ENCODE measurements at places on chromosomes 16 and 17. TPM values are rescaled to one million over a fixed set of nuclear protein-coding genes. Genes with fewer than 3 reads are reported as not detected.

DNA sequence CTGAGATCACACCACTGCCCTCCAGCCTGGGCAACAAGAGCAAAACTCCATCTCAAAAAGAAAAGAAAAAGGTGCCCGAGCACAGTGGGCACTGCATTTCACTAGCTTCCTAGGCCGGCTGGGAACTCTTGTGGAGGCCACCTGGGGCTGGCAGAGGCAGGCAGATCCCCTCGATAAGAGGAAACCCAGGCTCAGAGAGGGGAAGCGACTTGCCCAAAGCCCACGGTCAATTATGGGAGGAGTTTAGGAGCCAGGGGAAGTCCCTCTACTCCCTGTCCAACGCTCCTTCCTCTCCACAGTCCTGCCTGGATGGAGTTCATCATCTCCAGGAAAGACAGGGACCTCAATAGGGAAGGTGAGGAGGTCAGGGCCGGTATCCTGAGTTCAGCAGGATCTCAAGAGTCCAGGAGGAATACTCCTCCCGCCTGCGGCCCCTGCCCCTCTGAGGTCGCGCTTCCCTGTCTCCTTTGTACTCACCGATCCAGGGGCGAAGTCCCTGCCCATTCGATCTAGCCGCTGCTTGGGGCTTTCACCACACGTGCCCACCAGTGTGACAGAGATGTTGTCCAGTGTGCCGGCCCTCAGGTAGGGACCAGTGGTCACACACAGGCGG is 841 bp downstream of the ALOXE3 start:
- H3K27ac ChIP-seq, result no peak overlapping the region
- peak overlapping the region; percentile 92 for H3K4me3 ChIP-seq
- H3K36me3 ChIP-seq, result no peaks in the 10 kb centered on the region
- peaks cover 80% of the 10 kb centered on the region for H3K27me3 ChIP-seq

Gene CPNE7
- total RNA-seq, result 1.2 TPM

- peaks cover 25% of the 10 kb centered on the region for H3K4me1 ChIP-seq
- peaks cover 10% of the 10 kb centered on the region for H3K36me3 ChIP-seq
- peak overlapping the region; percentile 71 for H3K27ac ChIP-seq
These were observed 428 bp downstream of the SGSM2 start for GRCh38 chr17:2337544-2338314.

DNA sequence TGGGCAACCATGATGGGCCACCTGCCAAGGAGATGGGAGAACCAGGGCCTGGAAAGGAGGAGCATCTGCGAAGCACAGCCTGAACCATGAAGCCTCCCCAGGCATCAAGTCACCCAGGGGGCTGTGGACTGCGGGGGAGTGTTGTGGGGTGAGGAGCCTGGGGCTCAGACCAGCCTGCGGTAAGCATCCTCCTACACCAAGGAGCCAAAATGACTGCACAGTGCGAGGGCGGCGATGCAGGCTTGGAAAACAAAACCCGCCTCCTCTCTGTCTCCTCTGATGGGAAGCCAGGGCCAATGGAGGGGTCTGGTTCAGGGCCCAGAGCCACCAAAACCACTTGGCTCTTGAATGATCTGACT is 18.1 kb upstream of the MAF start:
- H3K27ac ChIP-seq, result no peak overlapping the region
- H3K36me3 ChIP-seq, result no peaks in the 10 kb centered on the region
- H3K4me1 ChIP-seq, result no peaks in the 10 kb centered on the region

Gene ATAD5
- 9.7 TPM for total RNA-seq

- DNase-seq, result no peak
- H3K4me3 ChIP-seq, result peak overlapping the region; percentile 85
- peaks cover 30% of the 10 kb centered on the region for H3K4me1 ChIP-seq
- H3K27ac ChIP-seq, result peak overlapping the region; percentile 74
These were observed 968 bp downstream of the RIPOR1 start for GRCh38 chr16:67529582-67530012.

DNA sequence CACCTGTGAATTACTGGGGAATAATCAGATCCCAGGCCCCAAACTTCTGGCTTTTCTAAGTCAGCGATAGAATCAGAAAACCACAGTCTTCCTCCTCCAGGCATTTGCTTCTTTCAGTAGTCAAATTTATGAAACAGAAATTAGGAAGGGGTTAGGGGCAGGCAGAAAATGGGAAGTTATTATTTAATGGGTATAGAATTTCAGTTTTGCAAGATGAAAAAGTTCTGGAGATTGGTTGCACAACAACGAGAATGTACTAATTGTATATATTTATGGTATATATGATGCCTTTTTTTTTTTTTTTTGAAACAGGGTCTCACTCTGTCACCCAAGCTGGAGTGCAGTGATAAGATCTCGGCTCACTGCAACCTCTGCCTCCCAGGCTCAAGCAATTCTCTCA is 23.5 kb downstream of the ORC6 start:
- no peak overlapping the region for H3K27ac ChIP-seq
- H3K36me3 ChIP-seq, result no peaks in the 10 kb centered on the region
- H3K4me3 ChIP-seq, result no peak overlapping the region
- H3K4me1 ChIP-seq, result peaks cover 5% of the 10 kb centered on the region

- peak overlapping the region; percentile 58 for H3K27ac ChIP-seq
- H3K27me3 ChIP-seq, result peaks cover 4% of the 10 kb centered on the region
- no peaks in the 10 kb centered on the region for H3K36me3 ChIP-seq
These were observed 128.5 kb downstream of the PARN start for GRCh38 chr16:14501331-14502255.

GRCh38 chr17:50111673-50112655 is 16.8 kb downstream of the PDK2 start:
- peaks cover 11% of the 10 kb centered on the region for H3K36me3 ChIP-seq
- no peak overlapping the region for H3K27ac ChIP-seq
- DNase-seq, result no peak
- peaks cover 9% of the 10 kb centered on the region for H3K4me1 ChIP-seq
- H3K4me3 ChIP-seq, result no peak overlapping the region
- H3K27me3 ChIP-seq, result peaks cover 9% of the 10 kb centered on the region

DNA sequence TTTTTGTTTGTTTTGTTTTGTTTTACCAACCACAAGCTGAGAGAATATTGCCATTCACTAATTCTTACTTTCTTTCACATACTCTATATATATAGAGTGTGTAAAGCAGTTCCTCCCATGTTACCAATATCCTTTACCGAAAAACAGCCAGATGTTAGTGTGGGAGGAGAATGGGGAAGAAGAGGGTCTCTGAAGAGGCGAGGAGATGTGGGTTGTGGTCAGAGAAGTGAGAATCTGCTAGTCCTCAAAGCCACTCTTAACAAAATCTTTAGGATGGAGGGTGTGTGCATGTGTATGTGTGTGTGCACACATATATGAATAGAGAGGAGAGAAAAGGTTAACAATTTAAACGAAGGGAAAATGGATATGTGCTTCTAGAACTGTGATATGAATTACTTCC is 80.6 kb downstream of the TUBD1 start:
- peak overlapping the region; percentile 22 for H3K27ac ChIP-seq
- H3K36me3 ChIP-seq, result peaks cover 11% of the 10 kb centered on the region
- H3K4me3 ChIP-seq, result no peak overlapping the region
- peaks cover 12% of the 10 kb centered on the region for H3K4me1 ChIP-seq

DNA sequence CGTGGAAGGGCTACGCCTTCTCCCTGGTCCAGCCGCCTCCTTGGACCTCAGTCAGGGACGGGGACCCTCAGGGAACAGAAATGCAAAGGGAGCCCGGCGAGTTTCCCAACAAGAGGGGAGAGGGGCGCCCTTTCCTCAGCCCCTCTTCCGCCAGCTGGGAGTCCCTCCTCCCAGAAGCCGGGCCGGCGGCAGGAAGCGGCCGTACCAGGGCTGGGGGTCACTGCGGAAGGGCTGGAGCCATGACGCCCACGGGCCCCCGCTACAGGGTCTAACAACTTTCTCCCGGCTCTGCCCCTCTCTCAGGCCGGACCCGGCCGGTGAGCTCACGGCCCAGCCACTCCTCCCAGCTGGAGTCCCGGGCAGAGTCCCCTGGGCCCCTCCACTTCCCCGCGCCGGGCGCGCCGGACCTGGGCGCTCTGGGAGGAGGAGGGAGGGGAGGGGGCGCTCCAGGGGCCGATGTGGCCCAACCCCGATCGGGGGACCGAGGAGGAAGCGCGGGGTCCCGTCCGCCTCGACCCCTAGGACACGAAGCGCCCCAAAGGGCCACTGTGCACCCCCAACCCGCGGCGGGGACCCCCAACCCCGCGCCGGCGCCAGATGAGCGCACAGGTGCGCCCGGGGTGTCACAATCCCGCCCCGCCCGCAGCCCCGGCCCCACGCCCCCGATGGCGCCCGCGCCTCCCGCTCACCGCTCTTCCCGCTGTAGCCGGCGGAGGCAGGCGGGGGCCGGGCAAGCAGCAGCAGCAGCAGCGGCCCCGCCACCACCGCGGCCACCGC is 578 bp downstream of the PGAP6 start:
- H3K27me3 ChIP-seq, result no peaks in the 10 kb centered on the region
- peak; percentile 31 for DNase-seq
- peaks cover 27% of the 10 kb centered on the region for H3K4me1 ChIP-seq
- H3K27ac ChIP-seq, result peak overlapping the region; percentile 25

Gene VAT1L
- 6.8 TPM for total RNA-seq

GRCh38 chr17:48597528-48597777 is 3.9 kb upstream of the HOXB5 start:
- peaks cover 75% of the 10 kb centered on the region for H3K4me1 ChIP-seq
- no peaks in the 10 kb centered on the region for H3K27me3 ChIP-seq
- peaks cover 13% of the 10 kb centered on the region for H3K36me3 ChIP-seq
- no peak for DNase-seq
- H3K27ac ChIP-seq, result peak overlapping the region; percentile 100

All from mesothelial cell of epicardium (in vitro differentiated cells).